ENCODE measurements at places on chromosomes 1 and 21.
A peak's percentile ranks its signal among the peaks of the same experiment; 100 is the strongest.

DNA sequence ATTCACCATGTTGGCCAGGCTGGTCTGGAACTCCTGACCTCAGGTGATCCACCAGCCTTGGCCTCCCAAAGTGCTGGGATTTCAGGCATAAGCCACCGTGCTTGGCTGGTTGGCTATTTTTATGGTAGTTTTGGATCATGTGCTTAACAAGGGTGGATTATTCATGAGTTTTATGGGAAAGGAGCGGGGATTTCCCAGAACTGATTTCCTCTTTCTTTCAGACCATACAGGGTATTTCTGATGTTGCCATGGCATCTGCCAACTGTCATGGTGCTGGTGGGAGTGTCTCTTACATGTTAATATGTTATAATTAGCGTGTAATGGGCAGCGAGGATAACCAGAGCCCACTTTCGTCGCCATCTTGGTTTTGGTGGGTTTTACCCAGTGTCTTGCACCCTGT lies 3.2 kb downstream of the TRPM2 start:
- no peak for DNase-seq

DNA sequence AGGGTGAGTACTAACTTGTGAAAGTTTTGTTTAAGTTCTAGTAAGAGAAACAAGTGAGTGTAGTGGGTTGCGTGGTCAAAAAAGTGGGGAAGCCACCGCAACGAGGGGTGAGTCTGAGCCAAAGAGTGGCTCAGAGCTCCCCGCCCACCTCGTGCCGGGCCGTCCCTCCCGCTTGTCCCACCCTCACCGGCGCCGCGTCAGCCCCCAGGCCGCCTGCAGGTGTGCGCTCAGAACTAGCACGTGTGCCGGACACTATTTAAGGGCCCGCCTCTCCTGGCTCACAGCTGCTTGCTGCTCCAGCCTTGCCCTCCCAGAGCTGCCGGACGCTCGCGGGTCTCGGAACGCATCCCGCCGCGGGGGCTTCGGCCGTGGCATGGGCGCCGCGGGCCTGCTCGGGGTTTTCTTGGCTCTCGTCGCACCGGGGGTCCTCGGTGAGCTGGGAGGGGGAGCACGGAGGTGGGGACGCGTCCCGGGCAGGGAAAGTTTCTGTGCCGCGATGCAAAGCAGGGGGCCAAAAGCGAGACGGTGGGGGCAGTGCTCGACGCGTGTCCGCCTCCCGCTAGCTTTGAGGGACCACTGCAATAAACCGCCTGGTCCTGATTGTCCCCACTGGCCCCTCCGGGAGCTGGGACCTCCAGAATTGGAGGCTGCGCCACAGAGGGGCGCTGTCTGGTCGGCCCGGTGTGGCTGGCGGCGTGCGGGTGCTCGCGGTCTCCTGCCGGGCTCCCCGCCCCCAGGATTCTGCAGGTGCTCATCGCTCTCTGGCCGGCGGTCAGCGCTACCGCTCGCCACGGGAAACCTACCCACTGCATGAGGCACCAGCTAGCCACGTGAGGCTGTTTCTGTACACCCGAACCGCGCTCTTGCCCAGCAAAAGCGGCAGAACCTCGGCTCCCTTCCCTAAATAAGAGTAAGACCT lies at the start of gene CR2:
Gene CR2, plus strand, starts transcription at position 283 of the 919 bp plus-strand sequence. Its CDS starts 91 bp downstream, at position 374.
- no peak for DNase-seq

- no peak for DNase-seq
These were observed 29.0 kb downstream of the ACP6 start for GRCh38 chr1:147641291-147641690.

- DNase-seq, result no peak
These were observed 383.0 kb downstream of the SETD4 start for GRCh38 chr21:35677298-35677841.

- no peak for DNase-seq
These were observed 54.4 kb downstream of the ADAMTS5 start for GRCh38 chr21:26912466-26912865.

- no peak for DNase-seq
These were observed 6.6 kb downstream of the FMO1 start for GRCh38 chr1:171254859-171255258.

DNA sequence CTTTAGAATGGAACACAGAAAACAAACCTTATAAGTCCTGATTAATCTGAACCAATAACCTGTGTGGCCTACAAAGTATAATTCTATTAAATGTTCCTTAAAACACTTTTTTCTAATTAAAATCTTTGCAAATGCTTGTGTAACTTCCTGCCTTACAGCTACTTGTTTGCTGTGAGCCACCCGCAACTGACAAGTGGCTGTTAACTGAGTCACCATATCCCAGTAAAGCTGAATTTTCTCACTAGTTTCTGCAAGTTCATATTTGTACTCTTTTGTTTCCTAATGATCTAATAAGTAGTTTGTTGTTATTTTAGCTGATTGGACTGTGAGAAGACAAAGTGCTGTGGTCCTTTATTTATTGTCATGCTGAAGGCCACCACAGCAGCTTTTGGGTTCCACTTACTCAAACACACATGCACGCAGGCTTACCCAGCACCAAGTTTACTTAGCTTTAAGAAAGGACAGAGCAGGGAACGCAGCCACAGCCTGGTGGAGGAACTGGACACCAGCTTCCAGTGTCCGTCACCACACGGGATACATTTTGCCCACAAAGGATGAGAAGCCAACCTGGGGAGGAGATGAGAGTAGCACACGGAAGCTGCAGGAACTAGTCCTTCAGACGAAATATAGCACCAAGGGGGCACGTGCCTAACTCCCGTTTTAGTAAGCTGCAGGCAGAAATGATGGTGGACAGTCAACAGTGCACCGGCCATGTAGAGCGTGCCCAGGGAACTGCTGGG lies 47.8 kb downstream of the LCA5L start:
- DNase-seq, result no peak

GRCh38 chr1:233627376-233627775 lies 13.5 kb downstream of the KCNK1 start:
- DNase-seq, result no peak

GRCh38 chr1:215076322-215076721 lies 6.2 kb upstream of the KCNK2 start:
- DNase-seq, result no peak

GRCh38 chr1:116122955-116123757 lies 12.0 kb downstream of the MAB21L3 start:
- DNase-seq, result no peak

DNA sequence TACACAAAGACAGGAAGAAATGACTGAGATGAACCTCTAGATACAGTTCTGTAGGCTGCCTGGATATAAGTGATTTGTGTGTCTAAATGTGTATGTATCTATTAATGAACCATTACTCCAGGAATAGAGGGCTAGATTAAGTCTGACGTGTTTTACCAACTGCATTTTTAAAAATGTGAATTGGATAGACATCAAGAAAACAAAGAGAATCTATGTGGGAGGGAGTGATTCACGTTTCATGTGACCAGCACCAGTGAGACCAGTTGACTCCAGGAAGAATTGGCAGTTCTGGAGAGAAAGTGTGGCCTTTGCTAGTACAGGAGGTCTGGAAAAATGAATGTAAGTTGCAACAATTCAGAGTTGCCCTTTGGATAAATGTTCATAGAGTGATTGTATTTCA lies 53.4 kb upstream of the RGS21 start:
- DNase-seq, result no peak

GRCh38 chr1:12461754-12462153 lies 156.3 kb downstream of the DHRS3 start:
- no peak for DNase-seq

GRCh38 chr1:170871868-170872267 lies 63.5 kb upstream of the MROH9 start:
- DNase-seq, result no peak

DNA sequence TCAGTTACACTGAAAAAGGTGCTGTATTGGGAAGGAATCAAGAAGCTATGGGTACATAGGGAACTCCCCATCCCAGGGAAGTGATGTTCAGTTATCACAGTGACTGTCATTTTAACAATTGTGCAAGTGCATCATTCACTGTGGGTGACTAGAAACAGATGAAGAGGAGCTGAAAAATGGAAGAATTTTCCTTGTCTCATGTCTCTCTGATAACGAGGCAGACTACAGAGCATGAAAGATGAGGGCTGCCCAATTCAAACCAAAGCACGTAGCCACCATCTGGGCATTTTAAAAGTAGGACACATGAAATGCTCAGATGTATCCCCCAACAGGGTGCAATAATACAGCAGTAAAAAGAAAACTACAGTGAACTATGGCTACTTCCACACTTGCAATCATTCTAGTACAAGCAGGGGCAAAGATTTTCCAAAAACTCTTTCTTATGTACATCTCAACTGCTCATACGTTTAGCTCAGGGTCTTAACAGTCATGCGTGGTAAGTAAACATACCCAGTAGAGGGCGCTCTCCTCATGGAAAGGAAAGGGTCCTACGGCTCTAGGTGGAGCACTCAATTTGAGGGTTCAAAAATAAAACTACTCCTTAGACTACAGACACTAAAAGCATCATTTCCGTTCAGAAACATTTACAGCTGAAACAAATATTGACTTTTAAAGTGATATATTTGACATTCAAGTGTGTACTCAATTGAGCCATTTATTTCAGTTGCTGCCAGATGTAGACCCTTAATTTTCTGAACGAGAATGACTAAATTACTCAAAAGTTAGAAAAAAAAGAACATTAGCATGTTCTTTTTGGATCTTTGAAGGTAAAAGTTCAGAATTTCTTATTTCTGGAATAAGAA lies 143.2 kb downstream of the KCTD3 start:
- DNase-seq, result peak; percentile 30

DNA sequence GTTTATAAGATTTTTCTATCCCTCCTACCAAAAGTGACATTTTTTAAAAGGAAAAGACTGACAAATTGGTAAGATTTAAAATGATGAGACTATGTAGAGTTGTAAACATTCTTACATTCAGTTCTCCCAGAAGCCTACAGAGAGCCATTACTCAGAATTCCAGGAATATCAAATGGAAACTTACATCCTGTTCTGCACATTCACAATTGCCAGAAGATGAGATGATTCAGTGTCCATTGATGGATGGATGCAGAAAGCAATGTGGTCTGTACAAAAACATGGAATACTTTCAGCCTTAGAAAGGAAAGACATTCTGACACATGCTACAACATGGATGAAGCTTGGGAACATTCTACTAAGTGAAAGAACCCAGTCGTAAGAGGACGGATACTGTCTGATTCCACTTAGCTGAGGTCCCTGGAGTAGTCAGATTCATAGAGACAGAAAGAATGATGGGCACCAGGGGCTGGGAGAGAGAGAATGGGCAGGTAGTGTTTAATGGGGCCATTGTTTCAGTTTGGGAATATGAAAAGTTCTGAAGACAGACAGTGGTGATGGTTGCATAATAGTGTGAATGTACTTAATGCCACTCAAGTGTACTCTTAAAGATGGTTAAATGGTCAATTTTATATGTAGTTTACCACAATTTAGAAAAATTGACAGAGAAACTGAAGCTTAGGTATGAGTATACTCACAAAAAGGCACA lies 16.6 kb downstream of the MX1 start:
- no peak for DNase-seq

- DNase-seq, result no peak
These were observed 7.6 kb upstream of the ATF3 start for GRCh38 chr1:212600980-212601379.

DNA sequence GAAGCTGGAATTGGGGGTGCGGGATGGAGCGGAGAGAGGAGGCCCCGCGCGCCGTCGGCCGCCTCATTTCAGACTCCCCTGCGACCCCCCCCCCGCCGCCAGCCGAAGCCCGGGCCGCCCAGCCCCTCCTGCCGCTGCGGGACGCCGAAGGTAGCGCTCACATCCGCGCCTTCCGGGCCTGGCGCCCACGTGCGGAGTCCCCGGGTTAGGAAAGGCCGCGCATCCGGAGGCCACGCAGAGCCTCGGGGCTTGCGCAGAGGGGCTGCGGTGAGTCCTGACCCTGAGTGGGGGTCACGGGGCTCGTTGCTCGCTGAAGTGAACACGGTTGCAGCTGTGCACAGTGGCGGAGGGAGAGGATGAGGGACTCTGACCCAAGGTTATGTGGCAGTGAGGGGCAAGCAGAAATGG lies 552 bp upstream of the ZNF496 start:
- no peak for DNase-seq

DNA sequence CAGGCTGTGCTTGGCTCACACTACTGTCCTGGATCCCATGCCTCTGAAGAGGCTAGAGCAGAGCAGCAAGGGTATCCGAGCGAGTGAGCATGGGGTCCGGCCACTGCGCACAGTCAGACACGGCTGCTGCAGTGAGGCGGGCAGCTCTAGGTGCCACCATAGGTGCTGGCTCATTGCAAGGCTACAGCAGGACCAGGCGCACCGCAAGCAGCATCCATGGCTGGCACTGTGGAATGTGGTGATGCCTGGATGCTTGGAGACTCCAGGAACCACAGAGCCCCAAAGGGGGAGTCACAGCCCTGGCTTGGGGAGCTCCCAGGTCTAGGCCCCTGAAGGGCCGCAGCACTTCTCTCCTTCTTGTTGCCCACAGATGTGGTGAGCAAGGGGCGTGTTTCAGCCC lies 47.2 kb downstream of the ATP6V1G3 start:
- DNase-seq, result no peak

DNA sequence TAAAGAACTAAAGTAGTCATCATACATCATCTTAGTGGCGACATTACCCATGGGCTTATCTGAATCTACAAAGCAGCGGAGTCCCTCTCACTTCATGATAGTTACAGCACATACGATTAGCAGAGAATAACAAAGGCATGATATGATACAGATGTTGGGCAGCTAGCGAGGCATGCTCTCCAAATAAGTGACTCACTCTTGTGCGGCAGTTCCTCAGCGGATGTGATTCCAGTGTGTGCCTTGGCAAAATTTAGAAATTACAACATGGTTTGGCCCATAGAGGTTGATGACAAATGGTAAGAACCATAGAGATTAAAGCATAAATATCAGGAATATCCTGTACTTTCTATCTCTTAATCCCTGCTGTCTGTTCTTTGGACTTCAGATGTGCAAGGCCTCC lies 48.1 kb upstream of the PAXBP1 start:
- DNase-seq, result no peak
